ENCODE measurements at places on chromosomes 3 and 15.

DNA sequence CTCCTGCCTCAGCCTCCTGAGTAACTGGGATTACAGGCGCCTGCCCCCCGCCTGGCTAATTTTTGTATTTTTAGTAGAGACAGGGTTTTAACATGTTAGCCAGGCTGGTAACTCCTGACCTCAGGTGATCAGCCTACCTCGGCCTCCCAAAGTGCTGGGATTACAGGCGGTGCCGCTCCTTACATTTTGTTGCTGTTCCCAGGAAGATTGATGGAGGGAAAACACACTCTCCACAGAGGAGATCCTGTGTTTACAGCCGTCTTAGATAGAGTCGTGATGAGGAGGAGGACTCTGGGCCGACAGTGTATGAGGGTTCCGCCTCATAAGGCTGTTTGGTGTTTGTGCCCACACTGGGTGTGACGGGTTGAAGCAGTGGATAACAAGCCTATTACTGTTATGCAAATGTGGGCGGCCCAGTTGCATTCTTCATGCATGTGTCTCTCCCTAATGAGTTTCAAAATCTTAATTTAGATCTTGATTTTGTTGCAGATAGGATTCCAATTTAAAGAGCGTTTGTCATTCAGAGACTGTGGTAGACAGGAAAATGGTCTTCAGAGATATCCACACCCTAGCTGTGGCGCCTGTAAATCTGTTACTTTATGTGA is 60.0 kb downstream of the APBA2 start:
- no peak for DNase-seq

DNA sequence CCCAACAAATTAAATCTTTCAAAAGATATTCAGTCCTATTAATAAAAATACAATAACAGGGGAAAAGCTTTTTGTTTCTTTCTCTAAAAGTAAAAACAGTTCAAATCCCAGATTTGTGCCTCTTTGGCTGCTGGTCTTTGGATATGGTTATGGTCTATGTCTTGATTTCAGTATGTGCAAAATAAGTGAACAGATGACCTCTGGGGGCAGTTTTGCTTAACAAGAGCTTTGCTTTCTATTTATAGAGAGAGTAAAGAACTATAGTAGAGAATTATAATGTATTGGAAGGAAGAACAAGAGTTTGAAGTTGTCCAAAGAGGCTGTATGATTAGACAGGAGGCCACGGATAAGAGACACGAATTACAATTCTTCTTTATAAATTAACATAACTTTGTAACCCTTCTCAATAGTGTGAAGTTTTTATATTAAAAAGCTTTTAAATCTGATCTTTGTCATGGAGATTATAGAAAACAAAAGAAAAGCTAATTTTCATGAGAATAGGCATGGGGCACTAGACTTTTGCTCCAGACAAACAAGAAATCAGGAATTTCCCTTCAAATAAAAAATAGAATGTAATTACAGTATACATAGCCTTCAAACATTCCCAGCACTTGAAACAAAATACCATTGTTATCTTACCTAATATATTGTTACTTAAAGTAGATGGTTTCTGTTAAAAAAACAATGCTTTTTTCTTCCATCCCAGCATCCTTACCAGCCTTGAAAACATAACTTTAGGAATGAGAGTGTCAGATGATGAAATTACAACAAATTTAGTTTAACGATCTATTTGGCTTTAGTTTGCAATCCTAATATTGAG is 432.7 kb upstream of the ARHGEF26 start:
- no peak for DNase-seq

GRCh38 chr15:26024241-26024640 is 161.1 kb upstream of the ATP10A start:
- no peak for DNase-seq

DNA sequence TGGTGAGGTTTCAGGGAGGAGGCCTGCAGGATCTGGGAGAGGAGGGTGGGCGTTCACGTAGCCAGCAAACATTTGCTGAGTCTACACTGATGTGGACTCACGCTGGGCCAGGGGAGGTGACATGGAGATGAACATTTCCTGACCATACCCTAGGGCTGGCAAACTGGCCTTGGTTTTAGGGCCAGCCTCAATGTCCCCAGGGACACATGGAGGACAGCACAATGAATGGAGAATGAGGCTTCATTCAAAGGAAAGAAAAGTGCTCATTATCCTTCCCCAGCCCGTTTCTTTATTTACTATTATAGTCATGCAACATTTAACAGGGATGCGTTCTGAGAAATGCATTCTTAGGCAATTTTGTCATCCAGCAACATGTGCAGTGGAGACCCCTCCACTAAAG is 26.8 kb downstream of the ACAN start:
- DNase-seq: no peak

DNA sequence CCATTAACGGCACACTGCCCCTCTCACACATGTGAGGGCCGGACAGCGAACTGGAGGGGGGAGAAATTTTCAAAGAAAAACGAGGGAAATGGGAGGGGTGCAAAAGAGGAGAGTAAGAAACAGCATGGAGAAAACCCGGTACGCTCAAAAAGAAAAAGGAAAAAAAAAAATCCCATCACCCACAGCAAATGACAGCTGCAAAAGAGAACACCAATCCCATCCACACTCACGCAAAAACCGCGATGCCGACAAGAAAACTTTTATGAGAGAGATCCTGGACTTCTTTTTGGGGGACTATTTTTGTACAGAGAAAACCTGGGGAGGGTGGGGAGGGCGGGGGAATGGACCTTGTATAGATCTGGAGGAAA is 1.5 kb downstream of the SOX2 start:
- no peak for DNase-seq
